ENCODE measurements at places on chromosomes 16 and 17.

- DNase-seq = no peak
Measured at GRCh38 chr17:47291242-47291873, 32.4 kb upstream of the EFCAB13 start.

- DNase-seq = peak; percentile 6
Measured at GRCh38 chr16:49857423-49858181, 1.7 kb upstream of the ZNF423 start.

- DNase-seq = no peak
Measured at GRCh38 chr17:900336-900934, 79.1 kb downstream of the NXN start.

DNA sequence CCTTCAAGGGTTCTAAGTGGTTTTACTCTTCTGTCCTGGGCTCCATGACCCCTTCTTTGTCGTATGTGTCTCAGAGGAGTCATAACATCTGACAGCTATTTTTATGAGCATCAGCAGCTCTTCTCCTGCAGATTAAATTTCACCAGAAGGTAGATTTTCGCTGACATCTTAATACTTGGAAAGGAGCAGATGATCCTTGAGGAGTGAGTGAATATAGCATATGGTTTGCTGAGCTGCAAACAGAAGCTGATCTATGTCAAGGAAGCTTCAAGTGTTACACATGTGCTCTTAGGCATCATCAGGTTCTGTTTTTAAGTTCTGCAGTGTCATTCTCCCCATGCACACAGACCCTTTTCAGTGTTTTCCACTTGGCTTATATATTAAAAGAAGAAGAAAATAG lies 49.2 kb upstream of the MYH2 start:
- no peak for DNase-seq

GRCh38 chr17:42548070-42548837 lies 4.5 kb upstream of the HSD17B1 start:
- peak; percentile 59 for DNase-seq

- DNase-seq = no peak
Measured at GRCh38 chr16:26795184-26795583, 271.5 kb upstream of the C16orf82 start.

- DNase-seq = no peak
Measured at GRCh38 chr16:1152123-1152638, 725 bp upstream of the CACNA1H start.

GRCh38 chr17:2084766-2085647 lies 30.1 kb downstream of the HIC1 start:
- DNase-seq = no peak

- DNase-seq = no peak
Measured at GRCh38 chr17:73265646-73266640, 4.3 kb upstream of the CPSF4L start.

GRCh38 chr16:84001726-84002125 lies 33.7 kb downstream of the NECAB2 start:
- no peak for DNase-seq

DNA sequence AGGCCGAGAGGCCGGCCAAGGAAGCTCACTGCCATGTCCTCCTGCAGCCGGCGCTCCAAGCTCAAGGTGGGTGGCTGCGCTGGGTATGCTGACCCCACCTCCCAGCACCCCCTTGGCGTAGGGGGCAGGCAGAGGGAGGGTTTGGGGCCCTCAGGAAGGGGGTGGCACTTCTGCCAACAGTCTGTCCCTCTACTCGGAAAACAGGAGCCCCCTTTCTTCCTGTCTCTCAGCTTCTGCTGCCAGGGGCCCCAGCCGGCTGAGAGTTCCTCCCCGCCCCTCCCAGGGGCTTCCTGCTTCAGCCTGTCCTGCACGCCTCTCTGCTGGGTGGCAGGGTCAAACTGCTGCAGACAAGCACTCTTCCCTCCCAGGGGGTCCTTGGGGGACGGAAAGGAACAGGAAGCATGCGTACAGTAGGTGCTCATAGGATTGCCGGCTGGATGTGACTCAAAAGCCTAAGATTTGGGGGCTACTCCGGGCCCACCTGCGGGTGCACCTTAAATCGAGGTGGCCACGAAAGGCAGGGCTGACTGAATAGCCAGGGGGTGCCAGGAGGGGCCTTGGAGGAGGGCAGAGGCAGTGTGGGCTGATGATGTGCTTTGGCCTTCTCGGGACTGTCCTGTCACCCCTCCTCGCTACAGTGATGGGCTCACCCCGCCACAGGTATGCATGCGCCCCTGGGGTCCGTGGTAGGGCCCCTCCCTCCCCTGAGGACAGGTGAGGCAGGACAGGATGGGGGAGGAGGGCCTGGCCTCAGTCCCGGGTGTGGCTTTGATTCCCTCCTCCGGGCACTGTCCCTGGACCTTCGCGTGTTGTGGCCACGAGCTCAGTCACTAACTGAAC lies 4.0 kb downstream of the CBX2 start:
- DNase-seq = no peak
